ENCODE measurements at places on chromosomes 4 and X. TPM values are rescaled to one million over a fixed set of nuclear protein-coding genes. Genes with fewer than 3 reads are reported as not detected.

ARMCX2 gene
- total RNA-seq, result 147 TPM

SSX1 gene
- total RNA-seq, result not detected

- H3K27me3 ChIP-seq, result no peaks in the 10 kb centered on the region
- H3K4me3 ChIP-seq, result no peak overlapping the region
- no peaks in the 10 kb centered on the region for H3K4me1 ChIP-seq
- no peak for DNase-seq
- H3K27ac ChIP-seq, result no peak overlapping the region
These were observed 1222.0 kb upstream of the PRKX start for GRCh38 chrX:4935401-4935800.

DNA sequence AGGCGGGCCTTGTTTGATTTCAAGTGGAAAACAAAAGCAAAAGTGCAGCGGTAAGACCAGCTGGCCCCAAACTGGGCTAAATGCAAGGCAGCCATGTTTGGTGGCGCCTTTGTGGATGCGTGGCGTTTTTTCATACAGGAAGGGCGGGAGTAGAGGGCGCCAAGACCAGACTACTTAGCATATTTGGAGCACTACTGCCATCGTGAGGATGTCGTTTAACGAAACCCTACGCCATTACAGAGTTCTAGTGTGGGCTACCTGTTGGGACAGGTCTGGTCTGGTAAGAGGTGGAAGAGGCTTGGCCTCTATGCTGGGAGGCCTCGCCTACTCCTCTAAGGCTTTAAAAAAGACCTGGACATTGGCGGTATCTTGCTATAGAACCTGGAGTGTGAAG is 230.7 kb upstream of the STK26 start:
- no peak overlapping the region for H3K27ac ChIP-seq
- no peak overlapping the region for H3K4me3 ChIP-seq
- peaks cover 5% of the 10 kb centered on the region for H3K36me3 ChIP-seq
- H3K4me1 ChIP-seq, result no peaks in the 10 kb centered on the region
- no peak for DNase-seq
- H3K27me3 ChIP-seq, result no peaks in the 10 kb centered on the region

DNA sequence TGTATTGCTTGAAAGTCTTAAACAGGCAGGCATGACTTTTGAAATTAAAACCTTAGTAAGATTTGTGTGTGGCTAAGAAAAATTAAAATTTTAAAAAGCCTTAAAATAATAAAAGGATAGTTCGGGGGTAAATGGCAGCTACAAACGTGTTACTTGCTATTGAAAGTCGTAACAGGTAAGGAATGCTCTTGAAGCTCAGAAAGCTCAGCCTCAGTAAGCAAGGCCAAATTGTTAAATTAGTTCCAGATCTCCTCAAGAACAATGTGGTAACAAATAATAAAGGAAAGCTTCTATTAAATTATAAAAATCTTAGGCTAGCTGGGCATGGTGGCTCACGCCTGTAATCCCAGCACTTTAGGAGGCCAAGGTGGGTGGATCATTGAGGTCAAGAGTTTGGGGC is 25.5 kb downstream of the PRMT9 start:
- no peak overlapping the region for H3K4me3 ChIP-seq
- H3K27ac ChIP-seq, result no peak overlapping the region
- H3K4me1 ChIP-seq, result no peaks in the 10 kb centered on the region
- no peak for DNase-seq
- H3K36me3 ChIP-seq, result peaks cover 3% of the 10 kb centered on the region
- no peaks in the 10 kb centered on the region for H3K27me3 ChIP-seq

ZNF518B gene
- total RNA-seq, result 44.0 TPM

GRCh38 chr4:175054980-175055379 is 136.8 kb downstream of the ADAM29 start:
- no peaks in the 10 kb centered on the region for H3K36me3 ChIP-seq
- no peak for DNase-seq
- H3K4me1 ChIP-seq, result no peaks in the 10 kb centered on the region
- no peak overlapping the region for H3K4me3 ChIP-seq

DNA sequence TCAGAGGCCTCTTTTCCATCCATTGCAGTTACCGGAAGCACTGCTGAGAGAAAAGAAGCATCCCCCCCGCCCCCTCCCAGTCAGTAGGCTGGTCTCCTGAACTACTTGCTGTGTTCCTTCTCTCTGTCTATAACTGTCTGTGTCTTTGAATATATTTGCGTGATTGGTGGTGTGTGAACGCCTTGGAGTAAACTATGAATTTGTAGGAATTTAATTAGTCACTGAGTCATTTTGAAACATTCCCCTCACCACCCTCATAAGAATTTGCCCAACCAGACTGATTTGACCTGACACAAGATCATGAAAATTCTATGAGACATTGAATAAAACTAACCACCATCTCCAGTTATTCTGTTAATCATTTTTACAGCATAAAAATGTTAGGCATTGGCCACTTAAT is 6.7 kb upstream of the NXF3 start:
- H3K27me3 ChIP-seq, result no peaks in the 10 kb centered on the region
- no peak overlapping the region for H3K4me3 ChIP-seq
- DNase-seq, result no peak
- H3K27ac ChIP-seq, result no peak overlapping the region

DNA sequence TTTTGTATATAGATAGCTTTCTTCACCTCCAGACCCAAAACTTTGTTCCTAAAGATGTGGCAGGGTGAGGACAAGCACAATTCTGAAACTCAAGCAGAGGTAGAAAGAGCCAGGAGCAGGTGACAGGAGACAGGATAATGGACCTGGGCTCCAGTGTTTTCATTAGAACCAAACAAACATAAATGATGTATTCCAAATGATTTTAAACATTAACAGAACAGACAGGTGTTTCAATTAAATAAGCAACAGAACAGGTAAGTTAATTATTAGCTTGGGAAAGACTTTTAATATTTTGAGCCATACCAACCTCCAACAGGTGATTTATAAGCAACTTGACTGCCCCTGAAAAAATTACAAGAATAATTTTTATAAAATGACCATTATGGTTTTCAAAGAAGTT is 459.4 kb upstream of the LCORL start:
- H3K36me3 ChIP-seq, result no peaks in the 10 kb centered on the region
- no peaks in the 10 kb centered on the region for H3K4me1 ChIP-seq
- DNase-seq, result no peak
- no peak overlapping the region for H3K4me3 ChIP-seq
- no peak overlapping the region for H3K27ac ChIP-seq
- no peaks in the 10 kb centered on the region for H3K27me3 ChIP-seq
